T-helper 2 cell (primary cell): ENCODE measurements at places on chromosomes 7 and 10.

GRCh38 chr7:75649462-75649861, 89.3 kb downstream of the HIP1 start:
- no peak for DNase-seq

DNA sequence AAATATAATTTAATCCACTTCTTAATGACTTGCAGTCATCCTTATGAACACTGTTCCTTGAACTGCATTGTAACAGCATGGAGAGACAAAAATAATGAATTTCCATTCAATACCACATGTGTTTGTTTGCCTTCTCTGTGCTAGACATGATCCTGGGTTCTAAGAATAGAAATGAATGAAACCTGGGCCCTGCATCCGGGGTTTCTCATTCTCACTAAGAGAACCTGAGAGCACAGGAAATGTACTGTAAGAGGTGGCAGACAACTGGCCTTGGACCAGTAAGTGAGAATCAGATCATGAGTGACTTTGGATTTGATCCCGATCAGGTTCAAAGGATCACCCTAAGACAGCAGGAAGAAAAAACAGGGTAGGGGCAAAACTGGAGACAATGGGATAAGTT, 37.2 kb upstream of the CUL1 start:
- DNase-seq: no peak

DNA sequence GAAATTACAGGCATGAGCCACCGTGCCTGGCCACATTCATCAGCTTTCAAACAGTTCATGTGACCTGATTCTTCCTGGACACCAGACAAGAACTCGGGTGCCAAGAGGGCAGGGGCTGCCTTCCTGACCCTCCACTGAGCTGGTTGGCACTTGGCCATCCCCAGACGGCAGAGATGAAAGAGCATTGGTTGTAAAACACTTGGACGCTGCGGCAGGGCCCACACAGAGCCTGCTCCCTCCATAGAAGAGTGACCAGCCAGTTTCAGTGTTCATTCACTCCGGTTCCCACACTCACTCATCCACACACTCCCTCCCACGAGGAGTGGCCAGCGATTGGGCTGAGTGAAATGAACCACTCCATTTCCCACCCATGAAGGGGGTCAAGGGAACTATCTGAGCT, 112.3 kb downstream of the ITGB8 start:
- no peak for DNase-seq

DNA sequence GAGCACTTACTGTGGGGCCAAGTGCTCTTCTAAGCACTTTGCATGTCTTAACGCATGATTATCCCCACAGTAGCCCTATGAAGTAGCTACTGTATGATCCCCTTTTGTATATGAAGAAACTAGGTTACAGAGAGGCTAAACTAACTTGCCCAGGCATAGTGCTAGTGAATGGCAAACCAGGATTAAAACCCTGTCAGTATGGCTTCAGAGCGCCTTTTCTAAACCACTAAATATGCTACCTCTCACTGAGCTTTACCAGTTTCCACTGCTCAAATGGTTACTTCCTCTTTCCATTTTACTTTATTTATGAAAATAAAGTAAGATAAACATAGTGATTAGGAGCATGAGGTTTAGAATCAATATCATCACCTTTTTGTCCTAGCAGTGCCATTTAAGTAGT, 73.6 kb downstream of the PODXL start:
- DNase-seq: no peak

DNA sequence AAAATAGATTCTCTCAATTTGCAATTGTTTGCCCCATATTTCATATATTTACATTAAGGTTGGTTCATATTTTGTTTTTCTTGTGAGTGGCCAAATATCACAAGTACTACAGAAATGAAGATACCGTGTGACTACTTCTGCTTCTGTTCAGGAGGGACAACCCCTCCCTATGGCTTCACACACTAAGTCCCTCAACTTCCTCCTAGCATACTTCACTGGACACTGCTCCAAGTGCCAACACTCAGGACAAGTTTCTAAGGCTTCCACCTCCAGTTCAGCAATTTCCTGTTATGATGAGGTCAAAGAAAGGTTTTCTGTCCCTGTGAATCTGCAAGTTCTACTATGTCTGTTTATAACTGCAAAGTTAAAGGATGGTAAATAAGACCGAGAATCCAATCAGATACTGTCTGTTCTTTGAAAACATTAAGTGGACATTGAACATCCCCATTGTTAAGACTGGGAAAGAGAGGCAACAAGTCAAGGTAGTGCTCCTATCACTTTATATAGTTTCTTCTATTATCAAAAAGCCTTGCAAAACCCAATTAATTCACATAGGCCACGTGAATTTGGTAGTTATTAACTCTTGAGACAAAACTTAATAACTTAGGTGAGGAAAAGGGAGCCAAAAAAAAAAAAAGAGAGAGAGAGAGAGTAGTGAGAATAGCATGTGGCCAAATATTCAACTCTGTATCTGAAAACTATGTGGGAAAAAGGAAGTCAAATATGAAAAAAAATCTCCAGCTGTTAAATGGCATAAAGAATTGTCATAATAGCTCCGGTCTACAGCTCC, 81.3 kb upstream of the DKK1 start:
- no peak for DNase-seq

DNA sequence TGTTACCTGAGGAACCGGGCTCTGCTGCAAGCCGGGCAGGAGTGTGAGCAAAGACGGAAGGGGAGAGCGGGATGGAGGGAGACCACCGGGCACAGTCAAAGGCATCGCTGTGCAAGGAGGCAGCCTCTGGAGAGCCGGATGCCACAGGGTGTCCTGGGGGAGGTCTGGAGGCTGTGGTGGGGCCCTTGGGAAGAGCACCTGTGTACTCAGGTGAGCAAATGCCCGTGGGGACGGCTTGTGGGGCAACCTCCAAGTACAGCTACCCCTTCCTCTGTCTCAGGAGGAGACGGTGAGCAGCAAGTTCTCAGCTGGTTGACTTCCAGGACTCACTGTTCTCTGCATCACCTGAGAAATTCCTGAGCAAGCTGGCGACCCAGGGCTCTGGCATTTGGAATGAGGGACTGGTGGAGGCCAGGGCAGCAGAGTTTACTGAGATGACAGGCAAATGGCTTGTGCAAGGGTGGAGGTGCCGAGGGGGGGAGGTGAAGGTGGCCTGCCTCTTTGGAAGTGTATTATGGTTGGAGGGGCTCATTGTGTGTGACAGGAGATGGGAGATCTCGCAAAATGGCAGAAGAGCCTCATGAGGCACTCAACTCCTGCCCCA, 345.2 kb upstream of the SHH start:
- no peak for DNase-seq

DNA sequence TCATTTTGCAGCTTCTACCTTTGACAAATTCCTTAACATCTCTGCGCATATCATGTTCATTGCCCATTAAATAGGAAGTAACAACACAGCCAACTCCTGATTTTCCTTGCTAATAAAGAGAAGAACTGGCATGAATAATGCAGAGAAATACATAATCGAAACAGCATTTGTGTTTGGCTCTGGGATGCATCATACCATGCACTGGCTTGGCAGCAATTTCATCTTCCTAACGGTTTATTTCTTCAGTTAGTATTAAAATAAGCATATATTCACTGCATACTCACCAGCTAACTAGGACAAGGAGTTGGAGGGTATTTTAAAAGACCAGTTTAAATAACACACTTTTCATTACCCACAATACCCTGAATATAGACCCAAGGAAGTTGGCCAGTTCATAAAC, 132.5 kb downstream of the ITGA8 start:
- no peak for DNase-seq

DNA sequence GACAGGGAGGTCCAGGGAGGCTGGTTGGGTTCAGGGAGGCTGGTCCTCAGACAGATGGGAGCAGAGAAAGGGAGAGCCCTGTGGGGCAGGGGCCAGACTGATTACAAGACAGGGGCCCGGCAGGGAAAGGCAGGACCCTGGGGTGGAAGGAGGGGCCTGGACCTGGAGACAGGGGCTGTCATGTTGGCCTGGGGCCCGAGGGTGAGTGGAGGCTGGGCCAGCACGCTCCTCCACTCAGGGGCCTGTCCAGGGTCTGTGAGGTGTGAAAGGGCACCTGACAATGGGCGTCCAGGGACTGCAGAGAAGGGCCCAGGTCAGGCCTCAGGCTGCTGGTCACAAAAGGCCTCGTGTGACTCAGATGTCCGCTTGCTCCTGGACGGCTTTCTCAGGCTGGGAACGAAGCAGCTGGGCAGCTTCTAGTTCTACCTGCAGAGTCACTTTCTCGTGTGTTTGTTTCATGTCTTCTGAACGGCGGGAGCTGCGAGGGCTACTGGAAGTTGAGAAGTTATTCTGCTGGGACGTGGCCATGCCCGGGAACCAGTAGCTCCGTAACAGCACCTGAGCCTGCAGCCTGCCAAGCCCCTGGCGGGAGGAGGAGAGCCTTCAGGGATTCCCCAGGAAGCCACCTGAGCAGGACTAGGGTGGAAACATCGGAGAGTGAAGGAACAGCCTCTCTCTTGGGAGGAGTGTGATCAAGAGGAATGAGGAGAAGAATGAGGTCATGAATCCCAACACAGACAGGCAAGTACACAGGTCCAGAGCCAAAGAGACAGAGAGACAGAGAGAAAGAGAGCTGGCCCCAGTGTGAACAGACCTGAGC, 65.8 kb downstream of the KLF6 start:
- no peak for DNase-seq

DNA sequence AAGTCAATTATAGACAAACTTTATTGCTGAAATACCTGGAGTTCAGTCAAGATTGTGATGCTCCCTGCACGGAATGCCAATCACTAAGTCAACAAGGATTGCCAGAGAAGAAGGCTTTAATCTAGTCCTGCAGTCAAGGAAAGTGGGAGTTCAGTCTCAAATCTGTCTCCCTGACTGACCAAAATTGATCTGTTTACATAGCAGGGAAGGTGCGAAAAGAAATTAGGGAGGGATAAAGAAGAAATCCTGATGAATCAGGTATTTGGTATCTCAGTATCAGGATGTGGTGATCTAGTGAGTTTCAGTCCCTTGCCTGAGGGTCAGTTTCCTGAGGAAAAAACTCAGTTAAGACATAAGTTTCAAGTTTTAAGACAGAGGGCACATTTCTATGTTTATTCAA, 2.1 kb upstream of the AKR1D1 start:
- no peak for DNase-seq

DNA sequence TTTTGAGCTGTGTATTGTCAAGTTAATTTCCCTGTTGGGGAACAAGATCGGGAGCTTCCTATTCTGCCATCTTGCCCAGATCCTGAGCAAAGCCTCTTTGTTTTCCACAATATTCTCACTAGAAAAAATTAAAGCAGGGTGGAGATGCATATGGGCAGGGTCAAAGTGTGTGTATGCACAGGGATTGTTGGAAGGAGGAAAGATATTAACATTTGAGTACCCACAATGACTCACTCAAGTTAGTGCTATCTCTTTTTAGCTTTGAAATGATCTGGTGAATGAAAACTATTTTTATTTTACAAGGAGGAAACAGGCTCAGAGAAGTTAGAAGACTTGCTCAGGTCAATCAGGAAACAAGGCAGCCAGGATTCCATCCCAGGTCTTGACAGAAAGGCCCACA, 6.7 kb upstream of the BTBD16 start:
- DNase-seq: no peak

DNA sequence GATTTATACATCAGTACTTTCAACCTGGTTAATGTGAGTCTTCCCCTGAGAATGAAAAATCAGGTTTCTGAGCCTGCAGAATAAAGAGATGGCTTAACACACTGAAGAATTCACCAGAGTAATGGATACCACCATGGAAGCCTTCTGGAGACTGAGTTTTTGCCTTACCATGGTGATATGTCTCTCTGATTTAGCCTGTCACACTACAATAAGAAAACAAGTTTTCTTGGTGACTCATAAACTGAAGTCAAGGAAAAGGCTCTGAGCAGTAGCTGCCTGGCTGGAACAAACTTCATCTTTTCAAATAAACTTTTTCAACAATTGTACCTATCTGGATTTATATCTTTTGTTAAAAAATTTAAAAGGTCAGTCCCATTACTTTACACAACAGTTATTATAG, 229.0 kb downstream of the PRPF18 start:
- DNase-seq: no peak

DNA sequence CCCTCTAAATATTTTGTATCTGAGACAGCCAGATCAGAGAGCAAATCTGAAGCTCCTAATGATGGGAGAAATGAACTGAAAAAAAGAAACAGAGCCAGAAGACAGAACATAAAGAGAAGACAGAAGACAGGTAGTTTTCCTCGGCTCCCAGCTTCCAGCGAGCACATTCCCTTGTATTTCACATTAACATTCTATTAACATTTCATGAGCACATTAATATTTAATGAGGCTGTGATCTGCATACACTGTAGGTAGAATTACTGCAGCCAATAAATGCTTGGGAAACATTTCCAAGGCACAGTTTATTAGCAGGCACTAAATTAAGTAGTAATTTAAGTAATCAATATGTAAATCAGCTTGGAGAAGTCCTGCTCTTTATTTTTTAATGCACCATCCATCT, 349.9 kb downstream of the ELMO1 start:
- DNase-seq: no peak

DNA sequence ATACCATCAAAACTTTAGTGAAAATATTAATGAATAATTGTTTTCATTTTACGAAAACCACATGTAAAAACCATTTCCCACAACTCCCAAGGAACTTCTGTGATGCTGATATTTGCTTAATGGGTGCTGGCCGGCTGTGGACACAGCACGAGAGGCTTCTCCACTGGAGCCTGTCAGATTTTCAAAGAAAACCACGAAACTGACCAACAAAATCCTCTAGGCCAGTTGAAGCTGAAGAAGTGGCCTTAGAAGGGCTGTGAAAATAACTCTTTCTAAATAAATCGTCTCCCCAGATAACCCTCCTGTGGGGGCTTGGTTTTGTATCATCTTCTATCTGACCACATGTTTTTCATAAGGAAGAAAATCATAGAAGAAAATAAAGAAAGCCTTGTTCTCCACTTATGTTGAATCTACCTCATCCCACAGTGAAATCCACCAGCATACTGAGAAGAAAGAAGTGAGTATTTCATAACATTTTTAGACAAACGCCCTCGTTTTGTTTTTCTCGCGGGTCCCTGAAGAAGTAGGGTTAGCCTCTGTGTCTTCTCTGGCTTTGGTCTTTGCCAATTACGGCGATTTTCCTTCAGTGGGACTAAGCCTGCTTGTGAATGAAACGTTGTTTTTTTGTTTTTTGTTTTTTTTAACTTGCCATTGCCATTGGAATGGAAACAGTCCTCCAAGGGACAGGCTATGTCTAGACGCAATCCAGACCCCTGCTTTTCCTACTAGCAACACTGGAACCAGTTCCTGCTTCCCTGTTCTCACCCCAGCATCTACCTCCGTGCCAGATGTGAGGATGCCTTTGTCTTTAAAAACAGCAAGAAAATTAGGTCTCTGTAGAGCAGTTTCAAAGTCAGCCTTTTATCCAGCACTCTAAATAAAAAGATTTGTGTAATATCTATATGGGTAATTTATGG, 123.9 kb downstream of the ADAM12 start:
- DNase-seq: no peak

GRCh38 chr10:131777921-131778320, 122.9 kb upstream of the PPP2R2D start:
- DNase-seq: no peak

DNA sequence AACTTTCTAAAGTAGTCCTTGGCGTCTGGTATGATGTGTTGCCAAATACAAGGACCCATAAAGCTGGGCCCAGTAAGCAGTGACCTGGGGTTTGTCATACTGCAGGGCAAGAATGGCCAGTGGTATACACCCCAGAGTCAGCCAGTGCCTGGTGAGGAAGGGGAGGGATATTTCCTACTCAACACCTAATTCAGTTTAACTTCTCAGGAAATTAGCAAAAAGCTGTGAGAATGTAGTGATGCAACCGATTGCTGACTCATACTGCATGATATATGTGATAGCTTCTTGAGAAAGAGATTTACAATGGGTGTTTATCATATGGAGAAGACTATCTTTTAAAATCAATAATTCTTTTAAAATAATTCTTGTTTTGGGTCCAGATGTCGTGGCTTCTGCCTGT, 889.3 kb upstream of the CELF2 start:
- no peak for DNase-seq

- DNase-seq: no peak
Measured at GRCh38 chr10:102508506-102508905, 4.7 kb downstream of the SUFU start.
